ENCODE measurements at places on chromosomes 1 and 21.

DNA sequence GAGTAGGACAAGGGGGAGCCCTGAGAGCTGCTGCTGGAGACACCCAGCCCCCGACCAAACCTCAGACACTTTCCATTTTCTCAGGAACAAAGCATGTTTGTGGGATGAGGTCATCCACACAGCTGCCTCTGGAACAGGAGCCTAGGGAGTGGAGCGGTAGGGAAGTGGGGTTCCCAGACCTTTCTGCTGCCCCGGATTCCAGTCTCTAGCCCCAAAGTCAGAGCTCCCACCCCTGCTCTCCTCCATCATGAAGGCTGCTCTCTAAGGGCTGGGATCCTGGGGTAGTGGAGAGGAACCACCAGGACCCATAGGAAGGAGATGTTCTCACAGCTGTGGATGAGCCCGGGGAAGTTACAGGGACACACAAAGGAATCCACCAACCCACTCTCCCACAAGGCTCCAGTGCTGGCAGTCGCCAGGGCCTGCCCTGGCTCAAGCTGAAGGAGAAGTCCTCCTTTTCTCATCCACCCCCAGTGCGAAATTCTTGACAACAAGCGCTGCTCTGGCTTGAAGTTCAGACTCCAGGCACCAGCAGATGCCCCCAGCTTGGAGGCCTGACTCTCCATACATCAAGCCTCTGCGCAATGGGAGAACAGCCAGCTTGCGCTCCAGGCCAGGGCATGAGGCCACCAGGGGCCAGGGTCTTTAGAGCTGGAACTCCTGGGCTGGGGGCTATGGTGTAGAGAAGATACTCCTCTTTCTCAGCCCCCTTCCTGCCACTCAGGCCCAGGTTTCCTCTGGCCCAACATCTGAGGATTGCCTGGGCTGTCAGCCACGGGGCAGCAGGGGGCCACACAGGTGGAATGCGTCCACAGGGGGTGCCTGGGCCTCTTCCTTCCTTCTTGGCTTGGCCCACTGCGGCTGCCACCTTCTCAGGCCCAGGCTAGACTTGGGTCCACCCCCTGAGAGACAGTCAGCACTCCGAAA is 4.5 kb downstream of the FHL3 start:
- no peak for DNase-seq

DNA sequence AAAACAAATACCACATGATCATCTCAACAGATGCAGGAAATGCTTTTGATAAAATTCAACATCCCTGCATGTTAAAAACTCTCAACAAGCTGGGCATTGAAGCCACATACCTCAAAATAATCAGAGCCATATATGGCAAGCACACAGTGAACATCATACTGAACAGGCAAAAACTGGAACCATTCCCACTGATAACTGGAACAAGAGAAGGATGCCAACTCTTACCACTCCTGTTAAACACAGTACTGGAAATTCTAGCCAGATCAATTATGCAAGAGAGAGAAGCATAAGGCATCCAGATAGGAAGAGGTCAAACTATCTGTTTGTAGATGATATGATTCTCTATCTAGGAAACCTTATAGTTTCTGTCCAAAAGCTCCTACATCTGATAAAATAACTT is 91.6 kb downstream of the DNAH14 start:
- no peak for DNase-seq

GRCh38 chr1:246000638-246001015 is 506.5 kb downstream of the SMYD3 start:
- no peak for DNase-seq

DNA sequence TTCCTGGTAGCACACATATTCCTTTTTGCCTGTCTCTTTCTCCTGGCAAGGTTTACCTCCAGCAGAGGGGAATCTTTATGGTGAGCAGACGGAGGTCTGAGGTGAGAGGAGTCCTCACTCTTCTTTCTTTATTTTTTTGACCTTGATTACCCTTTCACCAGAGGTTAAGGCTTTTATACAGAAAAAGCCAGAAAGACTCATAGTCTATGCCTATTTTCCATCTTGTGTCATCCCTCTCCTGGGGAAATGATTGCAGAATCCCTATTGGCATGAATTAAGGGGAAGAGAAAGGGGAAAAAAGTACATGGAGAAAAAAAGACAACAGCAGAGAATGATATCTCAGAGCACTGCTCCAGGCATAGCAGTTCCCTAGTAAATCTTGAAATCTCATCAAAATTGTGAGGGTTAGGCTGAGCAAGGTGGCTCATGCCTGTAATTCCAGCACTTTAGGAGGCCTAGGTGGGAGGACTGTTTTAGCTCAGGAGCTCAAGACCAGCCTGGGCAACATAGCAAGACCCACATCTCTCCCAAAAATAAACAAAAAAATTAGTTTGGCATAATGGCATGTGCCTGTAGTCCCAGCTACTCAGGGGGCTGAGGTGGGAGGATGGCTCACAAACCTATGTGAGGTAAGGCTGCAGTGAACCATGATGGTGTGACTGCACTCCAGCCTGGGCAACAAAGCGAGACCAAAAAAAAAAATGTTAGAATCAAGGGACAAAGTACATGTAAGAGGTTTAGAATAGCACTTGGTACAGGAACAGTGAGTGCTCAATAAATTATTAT is 1.2 kb upstream of the XPR1 start:
- no peak for DNase-seq

GRCh38 chr1:6603238-6603914 is 707 bp upstream of the KLHL21 start:
- DNase-seq = peak; percentile 93

- DNase-seq = no peak
Observed at GRCh38 chr1:240004086-240004749, 87.5 kb upstream of the FMN2 start.
